ENCODE measurements at places on chromosomes 6 and 20.

DNA sequence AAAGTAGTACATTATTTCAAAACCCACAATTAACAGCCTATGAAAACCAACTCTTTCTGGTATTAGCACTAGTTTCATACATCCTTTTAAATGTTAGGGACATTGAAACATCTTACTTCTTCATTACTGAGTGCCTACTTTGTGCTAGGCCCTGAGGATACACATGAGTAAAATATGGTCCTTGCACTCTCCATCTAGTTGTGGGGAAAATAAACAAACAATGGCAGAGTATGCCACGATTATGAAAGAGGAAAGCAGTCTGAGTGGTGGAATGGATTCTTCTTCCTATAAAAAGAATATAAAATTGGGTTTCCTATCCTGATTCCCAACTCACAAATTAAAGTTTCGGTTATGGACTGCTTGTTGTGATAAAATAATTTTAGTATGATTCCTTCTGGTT lies 84.9 kb downstream of the ATXN1 start:
- DNase-seq, result no peak

DNA sequence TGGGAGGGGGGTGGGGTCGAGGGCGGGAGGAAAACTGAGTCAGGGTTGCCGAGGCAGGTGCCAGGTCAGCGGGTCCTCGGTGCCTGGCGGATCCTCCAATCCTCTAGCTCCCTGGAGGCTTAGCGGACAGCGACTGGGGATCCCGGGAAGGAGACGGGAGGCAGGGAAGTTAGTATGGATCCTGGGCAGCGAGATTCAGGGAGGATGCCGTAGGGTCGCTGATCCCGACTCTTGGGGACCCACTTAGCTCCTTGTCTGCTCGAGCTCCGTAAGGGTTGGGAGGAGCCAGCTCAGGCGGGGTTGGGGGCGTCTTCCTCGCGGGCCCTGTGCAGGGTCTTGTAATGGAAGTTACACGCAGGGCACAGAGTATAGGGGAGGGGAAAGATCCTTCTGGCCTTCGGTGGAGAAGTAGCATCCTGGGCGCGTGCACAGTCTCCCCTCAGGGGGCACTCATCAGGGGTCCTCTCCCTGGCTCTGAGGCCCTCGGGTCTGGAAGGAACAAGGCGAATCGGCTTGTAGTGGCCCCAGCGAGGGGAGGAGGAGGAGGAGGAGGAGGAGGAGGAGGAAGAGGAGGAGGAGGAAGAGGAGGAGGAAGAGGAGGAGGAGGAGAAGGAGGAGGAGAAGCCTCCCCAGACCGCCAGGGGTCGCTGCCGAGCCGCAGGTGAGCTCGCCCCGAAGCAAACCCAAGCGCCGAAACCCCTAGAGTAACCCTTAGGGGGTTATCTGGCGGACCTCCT lies 6.4 kb upstream of the SLC12A5 start:
- peak; percentile 70 for DNase-seq

DNA sequence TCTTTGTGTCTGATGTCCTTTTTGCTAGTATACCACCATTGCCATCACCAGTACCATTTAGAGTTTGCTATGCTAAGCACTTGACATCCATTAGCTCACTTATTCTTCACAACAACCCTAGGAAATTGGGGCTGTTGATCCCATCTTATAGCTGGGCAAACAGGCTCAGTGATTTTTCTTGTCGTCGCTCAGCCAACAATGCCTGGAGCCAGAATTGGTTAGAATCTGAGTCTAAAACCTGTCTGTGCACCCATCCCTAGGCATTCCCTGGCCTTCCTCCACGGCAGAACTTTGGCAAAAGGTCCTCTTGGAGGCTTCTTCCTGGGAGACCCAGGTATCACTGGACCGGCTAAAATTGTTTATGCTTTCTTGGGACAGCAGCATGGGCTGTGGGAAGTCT lies 20.9 kb downstream of the PHF20 start:
- no peak for DNase-seq

DNA sequence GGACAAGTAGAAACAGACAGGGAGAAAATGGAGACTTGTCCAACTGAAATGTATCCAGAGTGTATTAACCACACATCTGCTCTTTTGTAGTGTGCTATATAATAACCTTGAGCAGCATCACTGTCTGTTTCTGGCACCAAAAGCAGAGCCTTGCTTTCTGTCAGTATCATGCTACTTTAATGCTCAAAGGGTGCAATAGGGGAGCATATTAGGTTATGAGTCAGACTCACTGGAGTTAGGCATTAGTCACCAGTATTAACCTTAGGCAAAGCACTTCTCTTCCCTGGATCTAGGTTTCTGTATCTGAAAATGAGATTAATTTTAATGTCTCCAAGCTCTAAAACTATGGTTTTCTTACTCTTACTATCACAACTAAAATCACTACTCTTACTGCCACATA lies 280.1 kb downstream of the TFAP2B start:
- DNase-seq, result no peak

Data from CD4-positive, CD25-positive, alpha-beta regulatory T cell (primary cell).